ENCODE measurements at places on chromosomes 4 and X.

- no peak for DNase-seq
Observed at GRCh38 chr4:145847764-145848163, 90.9 kb downstream of the ZNF827 start.

GRCh38 chrX:45421806-45422205 lies 221.1 kb upstream of the DIPK2B start:
- DNase-seq = no peak

- DNase-seq = no peak
Observed at GRCh38 chr4:149645790-149646189, 169.9 kb downstream of the IQCM start.

GRCh38 chr4:47475411-47475810 lies 9.7 kb upstream of the ATP10D start:
- DNase-seq = no peak

DNA sequence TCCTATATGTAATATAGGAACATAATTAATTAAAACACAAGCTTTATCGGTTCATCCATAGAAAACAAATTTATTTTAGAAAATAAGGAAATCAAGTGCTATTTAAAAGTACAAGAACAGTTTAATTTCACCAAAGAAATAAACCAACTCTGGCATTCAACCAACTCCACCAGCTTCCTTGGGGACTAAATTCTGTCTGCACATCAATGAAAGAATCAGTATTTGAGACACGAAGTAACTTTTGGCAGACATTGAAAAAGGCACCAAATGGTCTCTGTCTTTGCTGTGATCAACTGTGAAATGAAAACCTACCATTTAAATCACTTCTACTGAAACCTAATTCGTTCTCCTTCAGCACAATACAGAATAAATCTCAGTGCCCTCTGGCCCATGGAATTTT lies 719.7 kb upstream of the GRIA3 start:
- DNase-seq = no peak

DNA sequence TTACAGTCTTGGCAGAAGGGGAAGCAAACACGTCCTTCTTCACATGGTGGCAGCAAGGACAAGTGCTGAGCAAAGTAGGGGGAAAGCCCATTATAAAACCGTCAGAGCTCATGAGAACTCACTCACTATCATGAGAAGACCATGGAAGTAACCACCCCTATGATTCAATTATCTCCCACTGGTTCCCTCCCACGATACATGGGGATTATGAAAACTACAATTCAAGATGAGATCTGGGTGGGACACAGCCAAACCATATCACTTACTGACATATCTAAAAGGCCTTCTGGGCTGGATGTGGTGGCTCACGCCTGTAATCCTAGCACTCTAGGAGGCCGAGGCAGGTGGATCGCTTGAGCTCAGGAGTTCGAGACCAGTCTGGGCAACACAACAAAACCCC lies 117.1 kb upstream of the USP9X start:
- no peak for DNase-seq

DNA sequence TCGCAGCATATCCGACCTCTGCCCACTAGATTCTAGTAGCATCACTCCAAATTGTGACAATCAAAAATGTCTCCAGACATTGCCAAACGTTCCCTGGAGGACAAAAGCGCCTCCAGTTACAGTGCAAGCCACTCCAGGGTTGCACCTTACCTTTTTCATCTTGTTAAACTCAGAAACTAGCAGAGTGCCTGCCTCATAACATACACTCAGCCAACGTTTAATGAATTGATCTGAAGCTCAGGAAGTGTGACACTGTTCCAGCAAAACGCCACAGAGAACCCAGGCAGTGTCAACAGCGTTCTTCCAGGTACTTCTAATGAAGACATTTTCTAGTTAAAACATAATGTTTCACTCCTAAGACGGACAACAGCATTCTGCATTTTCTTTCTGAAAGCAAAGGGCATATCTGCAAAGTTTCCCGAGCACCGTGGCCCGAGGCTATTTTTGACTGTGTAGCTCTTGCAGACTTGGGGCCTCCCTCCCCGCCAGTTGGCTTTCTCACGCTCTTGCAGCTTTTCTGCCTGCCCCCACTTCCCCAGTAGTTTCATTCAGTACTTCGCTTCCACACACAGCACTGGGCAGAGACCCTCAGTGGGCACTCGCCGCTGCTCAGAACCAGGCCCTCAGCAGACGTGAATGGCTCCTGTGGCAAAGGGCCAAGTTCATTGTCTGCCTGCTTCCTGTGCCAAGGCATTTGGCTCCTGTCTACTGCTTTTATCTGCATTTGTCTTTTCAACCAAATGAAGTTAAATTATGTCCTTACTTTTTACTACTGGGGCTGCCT lies 133.4 kb upstream of the TTC29 start:
- DNase-seq = no peak

DNA sequence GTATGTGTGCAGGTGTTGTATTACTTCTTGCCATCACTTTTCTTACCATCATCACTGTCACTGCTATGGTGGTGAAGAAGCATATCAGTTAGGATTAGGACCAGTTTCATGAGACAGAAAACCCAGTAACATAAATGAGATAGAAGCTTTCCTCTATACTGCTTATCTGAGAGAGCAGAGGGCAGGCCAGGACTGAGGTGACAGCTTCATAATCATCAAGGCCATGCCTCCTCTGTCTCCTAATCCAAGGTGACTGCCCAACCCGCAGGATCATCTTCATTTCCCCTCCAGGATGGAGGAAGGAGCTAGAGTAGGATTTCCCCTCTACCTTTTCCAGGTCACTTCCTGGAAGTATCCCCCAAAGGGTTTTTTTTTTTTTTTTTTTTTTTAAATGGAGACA lies 35.4 kb downstream of the TMEM131L start:
- DNase-seq = no peak

- no peak for DNase-seq
Observed at GRCh38 chr4:88822034-88822789, 124.6 kb upstream of the NAP1L5 start.

GRCh38 chr4:79294064-79294463 lies 31.8 kb downstream of the NAA11 start:
- DNase-seq = no peak

DNA sequence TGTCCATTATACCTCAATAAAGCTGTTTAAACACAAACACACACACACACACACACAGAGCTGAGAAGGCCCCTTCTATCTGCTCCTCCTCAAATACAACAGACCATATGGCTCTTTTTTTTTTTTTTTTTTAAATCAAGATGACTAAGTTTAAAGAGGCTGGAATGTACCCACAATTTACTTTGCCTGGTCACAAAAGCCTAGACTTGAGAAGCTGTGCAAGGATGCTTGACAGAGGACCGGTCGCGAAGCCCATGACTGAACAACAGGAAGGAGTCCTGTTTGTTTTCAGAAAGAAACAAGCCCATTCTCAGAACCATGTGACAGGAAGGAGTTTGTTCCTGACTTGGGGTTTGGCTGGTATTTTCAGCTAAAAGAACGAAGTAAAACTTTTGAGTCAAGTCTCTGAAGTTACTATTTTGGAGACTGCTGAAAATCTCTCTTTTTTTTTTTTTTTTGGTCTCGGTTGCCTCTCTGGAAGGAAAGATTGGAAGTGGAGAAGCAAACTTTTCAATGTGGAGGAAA lies 650.9 kb upstream of the TENM3 start:
- no peak for DNase-seq

- no peak for DNase-seq
Observed at GRCh38 chr4:80062527-80062926, 10.5 kb downstream of the ANTXR2 start.

DNA sequence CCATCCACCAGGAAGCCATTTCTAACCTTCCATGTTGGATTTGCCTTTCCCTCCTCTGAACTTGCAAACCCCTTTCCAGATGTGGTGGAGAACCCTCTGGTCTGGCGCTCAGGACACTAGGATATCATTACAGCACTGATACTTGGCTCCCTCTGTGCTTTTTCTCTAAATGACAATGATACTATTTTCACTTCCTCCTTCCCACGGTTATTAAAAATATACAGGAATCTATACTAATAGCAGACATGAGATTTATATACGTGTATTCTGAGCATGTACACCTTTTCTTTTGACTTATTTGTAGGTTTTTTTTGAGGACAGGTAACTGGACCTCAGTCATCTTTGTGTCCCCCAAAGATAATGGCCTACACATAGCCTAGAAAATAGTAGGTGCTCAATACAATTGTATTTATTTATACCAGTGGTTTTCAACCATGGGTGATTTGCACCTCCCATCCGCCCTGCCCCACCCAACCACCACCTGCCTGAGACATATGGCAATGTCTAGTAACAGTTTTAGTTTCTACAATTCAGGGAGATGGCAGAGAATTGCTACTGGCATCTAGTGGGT lies 60.4 kb upstream of the PLAC8 start:
- no peak for DNase-seq

- DNase-seq = no peak
Observed at GRCh38 chrX:37862851-37863250, 15.5 kb upstream of the DYNLT3 start.

DNA sequence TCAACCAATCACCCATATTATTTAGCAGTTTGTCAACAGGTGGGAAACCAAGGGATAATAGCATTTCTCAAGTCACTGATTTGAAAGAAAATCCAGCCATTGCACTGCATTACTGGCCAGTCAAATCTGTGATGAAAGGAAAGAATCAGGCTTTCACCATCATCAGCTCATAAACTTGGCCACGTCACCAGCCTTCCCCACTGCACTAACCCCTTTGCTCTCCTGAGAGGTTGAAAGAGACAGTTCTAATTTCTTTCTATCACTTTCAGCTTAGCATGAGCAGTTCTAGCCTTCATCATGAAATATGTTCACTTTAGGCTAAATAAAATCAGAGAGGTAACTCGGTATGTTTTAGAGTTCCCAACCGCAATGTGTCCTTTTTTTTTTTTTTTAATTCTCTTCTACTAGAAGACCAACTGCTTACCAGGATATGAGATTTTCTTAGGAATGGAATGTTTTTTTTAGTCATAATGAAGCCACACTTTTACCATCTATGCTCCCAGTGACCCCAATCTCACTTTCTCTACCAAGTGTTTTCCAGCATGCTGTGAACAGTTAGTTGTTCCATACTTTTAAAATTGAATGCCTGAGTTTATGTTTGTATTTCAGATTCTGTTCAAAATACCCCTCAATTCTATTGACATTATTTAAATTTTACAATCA lies 55.7 kb upstream of the SLC7A11 start:
- no peak for DNase-seq

DNA sequence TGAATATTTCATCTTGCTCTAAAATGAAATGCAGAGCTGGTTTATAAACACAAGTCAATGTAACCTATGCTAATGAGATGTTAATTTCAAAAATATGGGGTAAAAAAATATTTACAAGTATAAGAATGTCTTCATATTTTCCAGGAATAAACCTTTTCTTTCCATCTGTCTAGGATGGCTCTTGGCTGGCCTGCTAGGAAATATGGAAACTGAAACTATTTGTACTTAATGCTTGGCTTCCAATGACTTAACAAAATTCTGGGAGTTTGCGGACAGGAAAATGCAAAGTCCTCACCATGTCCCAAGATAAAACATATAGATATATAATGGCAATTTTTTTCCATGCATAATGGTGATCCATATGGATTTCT lies 168.1 kb downstream of the SCFD2 start:
- no peak for DNase-seq

GRCh38 chrX:151458824-151459223 lies 61.8 kb downstream of the VMA21 start:
- DNase-seq = no peak

GRCh38 chr4:53599632-53600031 lies 8.3 kb upstream of the LNX1 start:
- no peak for DNase-seq

- DNase-seq = no peak
Observed at GRCh38 chrX:43269201-43269600, 386.9 kb upstream of the MAOA start.

- no peak for DNase-seq
Observed at GRCh38 chr4:46385946-46386345, 4.0 kb downstream of the GABRA2 start.

DNA sequence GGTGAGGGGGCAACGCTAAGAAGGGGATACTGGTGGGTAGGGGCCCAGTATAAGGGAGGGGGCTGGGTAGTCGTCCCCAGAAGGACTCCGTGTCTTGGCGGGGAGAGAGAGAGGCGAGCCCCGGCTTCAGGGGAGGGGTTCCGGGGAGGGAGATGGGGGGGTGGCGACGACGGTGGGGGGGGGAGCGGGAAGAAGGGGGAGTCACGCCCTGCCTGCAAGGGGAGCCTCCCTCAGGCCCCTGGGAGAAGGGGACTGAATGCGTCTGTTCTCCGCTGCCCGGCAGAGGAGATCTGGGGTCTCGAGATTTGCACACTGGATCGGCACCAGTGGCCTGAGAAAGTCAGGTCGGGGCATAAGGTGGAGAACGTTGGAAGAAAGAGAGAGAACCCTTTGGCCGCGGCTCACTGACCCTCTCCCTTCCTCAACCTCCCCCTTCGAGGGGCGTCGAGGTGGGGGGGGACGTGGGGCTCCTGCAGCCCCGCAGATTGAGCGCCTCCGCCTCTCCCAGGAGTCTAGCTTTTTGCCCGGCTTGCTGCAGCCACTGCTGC lies 609 bp upstream of the BCORL1 start:
- no peak for DNase-seq

- no peak for DNase-seq
Observed at GRCh38 chr4:140297221-140297570, 76.2 kb upstream of the SCOC start.

GRCh38 chrX:154715825-154716224 lies 35.1 kb downstream of the GAB3 start:
- no peak for DNase-seq

DNA sequence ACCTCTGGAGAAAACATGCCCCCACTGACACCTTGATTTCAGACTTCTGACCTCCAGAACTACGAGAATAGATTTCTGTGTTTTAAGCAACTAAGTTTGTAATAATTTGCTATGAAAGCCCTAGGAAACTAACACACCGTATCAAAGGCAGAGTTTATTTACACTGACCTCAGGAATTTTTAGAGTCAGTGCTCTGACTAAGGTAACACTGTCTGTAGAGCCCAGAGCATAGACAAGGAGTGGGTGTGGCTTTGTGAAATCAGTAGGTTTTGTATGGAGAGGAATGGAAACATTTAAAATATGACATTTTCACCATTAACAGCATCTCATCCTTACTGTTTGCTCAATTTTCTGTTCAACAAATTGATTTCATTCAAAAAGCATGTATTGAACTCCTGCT lies 764.4 kb upstream of the PCDH10 start:
- DNase-seq = no peak

GRCh38 chr4:89069481-89069880 lies 12.5 kb upstream of the FAM13A start:
- no peak for DNase-seq

DNA sequence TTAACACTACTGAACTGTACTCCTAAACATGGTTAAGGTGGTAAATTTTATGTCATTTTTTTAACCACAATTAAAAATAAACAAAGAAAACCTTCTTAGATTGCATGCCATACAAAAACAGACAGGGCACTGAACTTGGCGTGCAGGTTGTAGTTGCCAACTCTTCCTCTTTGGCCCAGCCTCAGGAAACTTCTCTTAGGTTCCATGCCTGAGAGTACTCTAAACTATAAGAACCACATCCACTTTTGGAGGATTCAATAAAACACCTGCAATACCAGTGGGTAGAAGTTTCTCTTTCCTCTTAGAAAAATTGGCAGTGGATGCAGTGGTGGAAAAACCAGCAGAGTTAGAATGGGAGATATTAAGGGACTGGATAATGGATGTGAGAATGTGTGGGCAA lies 103.4 kb downstream of the LUZP4 start:
- no peak for DNase-seq
